ENCODE measurements at places on chromosomes 5 and 9.

DNA sequence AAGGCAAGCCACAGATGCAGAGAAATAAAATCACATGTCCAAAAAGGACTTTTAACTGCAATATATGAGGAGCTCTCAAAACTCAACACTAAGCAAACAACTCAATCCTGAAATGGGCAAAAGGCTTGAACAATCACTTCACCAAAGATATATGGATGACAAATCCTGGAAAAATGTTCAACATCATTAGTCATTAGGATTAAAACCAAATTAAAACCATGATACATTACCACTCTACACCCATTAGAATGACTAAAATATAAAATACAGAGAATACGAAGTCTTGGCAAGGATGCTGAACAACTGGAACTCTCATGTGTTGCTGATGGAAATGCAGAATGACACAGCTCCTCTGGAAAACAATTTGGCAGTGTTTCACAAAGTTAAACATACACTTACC, 277.4 kb downstream of the TLE1 start:
- no peak for DNase-seq

DNA sequence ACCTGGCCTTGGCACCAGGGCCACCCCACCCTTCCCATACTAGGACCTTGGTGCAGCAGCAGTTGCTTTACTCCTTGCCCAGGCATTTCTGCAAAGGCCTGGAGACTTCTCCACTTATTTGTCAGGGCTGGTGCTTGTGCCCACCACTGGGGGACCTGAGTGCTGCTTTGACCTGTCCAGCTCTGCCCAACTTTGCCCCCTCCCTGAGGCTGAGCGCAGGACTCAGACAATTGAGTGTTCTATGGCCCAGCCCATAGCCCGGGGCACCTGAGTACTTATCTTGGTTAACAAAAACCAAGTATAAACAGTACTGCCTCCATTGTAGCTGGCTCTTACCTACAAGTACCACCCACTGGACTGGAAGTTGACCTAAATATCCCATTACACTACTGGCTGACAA, 406.1 kb upstream of the CHD1 start:
- DNase-seq, result no peak

DNA sequence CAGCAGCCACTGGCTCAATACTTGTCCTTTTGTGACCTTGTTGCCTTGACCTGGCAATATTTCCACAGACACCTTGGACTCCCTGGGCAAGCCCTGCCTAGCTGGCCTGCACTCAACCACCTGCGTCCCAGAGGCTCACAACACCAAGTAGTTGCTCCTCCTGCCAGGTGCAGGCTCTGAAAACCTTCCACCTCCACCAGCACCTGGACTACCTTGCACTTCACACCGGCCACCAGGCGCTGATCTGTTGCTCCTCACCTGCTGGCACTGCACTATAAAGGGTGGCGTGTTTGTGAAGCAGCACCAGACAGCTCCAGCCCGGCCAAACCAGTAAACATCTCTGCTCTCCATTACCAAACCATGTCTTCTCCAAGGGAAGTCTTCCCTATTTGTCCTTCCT, 997.7 kb downstream of the PTPRD start:
- no peak for DNase-seq

DNA sequence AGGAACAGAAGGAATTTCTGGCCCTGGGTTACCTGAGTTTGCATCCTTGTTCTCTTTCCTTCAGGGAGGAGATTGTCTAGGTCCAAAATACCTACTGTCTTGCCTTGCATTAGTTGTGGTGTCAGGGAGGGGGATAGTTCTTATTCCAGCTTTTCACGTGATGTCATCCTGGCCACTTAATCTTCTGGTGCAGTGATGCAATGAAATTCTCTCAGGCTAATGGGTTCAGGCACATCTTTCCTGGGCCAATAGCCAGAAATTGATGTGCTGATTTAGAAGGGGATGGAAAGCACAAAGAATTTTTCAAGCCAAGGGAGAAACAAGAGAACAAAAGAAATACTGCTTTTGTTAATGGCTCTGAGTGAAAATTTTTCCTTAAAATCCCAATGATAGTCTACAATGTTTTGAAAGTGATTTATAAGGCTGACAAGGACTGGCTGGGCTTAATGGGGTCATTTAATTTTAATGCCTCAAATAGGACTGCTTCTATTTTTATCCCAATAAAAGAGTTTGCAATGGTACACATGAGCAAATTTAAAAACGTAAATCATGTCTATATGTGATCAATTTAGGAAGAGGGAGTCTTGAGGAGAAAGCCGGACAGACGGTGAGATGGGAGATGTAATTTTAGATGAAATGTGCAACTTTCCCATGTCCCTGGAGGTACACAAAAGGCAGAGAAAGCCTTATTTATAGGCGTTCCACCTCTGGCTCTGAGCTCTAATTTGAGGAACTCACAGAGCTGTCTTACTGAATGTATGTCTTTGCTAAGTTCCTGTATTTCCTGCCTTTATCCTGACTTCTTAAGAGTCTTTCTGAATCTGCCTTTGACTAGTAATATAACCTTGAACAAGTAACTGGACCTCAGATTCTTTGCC, 89.3 kb upstream of the SV2C start:
- DNase-seq, result no peak

DNA sequence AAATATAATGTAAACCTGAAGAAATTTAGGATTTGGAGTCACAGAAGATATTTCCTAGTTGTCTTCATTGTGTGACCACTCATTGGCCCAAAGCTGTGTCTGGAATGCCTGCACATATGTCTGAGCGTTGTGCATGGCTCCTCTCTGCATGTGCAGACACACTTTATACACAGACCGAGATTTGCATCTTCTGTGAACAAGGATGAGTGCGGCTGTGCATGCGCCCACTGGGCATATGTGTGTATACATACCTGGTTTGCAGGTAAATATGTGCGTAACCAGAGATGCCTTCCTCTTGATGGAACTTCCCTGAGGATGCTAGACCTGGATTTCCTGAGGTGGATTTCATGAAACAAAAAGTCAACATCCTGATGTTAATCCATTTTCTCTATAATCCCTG, 19.1 kb downstream of the PHF2 start:
- DNase-seq, result no peak

DNA sequence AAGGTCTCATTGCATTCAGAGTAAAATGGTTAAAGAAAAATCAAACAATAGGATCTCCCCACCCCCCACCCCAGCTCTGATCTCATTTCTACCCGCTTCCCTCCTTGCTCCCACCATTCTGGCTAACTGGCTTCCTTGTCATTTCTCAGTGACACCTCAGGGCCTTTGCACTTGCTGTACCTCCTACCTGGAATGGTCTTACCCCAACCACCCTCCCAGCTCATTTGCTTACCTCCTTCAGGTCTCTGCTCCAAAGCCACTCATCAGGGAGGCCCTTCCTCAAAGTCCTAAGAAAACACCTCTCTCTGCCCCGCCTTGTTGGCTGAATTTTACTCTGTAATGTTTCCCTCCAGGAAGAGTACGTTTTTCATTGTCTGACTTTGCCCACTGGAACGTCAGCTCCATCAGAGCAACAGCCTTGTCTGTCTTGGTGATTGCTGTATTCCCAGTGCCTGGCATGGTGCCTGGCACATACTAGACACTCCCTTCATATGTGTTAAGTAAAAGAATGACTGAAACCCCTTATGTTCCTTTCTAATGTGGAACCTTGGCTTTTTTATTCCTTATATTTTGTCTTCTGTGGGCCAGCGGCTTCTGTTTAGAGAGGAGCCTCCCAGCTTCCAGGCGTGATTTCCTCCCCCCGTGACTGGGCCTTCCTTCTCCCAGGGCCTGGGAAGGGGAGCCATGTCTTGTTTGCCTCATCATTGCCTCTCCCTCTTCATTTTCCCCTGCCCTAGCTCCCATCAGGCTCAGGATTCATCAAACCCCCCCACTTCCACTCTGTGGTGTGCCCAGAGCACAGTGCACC, 26.9 kb downstream of the NEURL1B start:
- DNase-seq, result no peak

- DNase-seq, result no peak
Observed at GRCh38 chr5:176144508-176144907, 93.7 kb upstream of the SIMC1 start.

DNA sequence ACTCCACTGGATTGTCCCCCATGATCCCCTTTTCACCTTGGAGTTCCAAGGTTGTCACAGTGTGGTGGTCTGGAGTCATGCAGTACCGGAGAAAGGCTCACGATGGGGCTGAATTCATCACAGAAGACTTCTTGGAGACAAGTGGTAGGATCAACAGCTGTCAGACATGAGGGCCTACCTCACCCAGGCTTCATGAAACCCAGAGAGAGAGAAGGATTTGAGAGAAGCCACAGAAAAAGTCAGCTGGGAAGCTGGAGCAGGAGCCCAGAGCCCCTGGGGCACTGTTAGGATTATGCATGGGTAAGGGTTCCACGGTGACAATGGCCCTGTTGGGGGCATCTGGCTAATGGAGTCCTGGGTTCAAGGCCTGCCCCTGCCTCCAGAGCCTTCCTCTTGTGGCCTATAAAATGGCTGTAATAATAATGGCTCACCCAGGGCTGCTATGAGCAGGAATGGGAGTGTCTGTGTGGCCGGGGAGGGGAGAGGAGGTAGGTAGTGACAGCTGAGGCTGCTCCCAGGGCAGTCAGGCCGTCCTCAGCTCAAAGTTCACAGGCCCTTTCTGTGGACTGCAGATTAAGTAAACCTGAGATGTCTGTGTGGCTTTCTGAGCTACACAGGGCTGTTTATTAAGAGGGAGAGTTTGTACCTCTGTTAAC, 910 bp downstream of the TRIM14 start:
- DNase-seq, result no peak

DNA sequence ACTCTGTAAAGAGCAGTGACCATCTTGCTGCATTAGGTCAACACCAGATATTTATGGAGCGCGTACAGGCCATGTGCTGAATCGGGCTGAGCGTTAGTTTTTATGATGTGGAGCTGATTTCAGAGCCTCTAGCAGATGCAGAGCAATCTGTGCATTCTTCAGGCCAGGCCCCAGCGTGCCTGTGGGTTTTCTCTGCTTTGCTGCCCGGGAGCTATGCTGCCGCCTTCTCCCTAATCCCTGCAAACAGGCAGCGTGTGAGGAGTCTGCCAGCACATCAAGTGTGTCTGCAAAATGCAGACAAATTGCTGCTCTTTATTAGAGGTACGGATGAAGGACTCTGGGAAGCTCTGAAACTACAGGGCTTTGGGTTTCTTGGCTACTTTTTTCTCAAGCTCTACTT, 170.0 kb downstream of the NTRK2 start:
- DNase-seq, result no peak

DNA sequence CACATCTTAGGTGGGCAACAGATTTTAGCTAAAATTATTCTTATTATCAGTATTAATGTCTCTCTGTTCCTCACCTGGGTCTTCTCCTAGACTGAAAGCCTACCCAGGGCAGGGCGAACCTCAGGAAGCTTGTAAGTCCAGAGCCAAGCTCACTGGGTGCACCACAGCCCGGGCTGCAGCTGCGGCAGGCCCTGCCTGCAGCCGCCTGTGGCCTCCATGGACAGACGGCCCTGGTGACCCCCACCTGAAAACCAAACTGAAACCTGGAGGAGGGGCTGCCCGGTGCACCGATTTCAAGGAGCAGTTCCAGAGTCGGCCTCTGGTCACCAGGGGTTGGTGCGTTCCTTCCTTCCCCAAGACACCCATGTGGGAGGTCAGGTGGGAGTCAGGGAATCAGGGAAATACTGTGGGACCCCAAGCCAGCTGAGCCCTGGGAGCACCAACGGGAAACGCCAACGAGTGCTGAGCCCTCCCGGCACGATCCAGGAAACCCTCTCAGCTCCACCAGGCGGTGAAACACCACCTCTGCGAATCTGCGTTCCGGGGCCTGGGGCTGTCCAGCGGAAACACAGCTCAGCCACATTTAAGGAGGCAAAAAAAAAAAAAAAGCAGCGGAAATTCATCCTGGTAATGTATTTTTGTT, 68.6 kb upstream of the PPP1R26 start:
- DNase-seq, result no peak

- DNase-seq, result no peak
Observed at GRCh38 chr9:98087420-98088354, 31.2 kb downstream of the NANS start.

Data from stimulated activated CD8-positive, alpha-beta memory T cell treated with anti-CD3 and anti-CD28 coated beads, Interleukin-15, amount 100 ng/mL, for 1 hour (primary cell).